ENCODE measurements at places on chromosomes 5 and 9.

DNA sequence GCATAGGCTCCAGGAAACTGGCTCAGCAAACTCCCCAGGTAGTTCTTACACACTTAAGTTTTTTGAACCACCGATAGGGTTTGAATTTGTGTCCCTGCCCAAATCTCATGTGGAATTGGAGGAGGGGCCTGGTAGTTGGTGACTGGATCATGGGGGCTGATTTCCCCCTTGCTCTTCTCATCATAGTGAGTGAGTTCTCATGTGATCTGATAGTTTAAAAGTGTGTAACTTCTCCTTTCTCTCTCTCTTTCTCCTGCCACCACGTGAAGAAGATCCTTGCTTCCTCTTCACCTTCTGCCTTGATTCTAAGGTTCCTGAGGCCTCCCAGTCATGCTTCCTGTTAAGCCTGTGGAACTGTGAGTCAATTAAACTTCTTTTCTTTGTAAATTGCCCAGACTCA lies 22.4 kb upstream of the HACD4 start:
- no peak for DNase-seq

DNA sequence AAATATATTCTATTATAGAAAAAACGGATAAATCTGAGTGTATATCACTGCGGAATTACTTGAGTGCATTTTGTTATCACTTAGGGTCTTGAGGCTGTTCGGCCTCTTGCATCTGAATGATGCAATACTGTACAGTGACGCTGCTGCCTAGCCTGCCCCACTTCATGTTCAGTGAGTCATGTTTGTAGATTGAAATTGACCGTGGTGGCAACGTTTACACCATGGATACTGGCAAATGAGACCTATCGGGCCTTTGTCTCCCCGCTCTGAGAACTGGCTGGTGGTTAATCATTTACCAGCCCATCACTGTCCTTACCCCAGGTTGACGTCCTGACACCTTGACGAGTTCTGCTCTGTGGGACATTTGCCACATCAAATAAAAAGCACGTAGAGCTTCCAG lies 510.1 kb upstream of the ADAMTS16 start:
- no peak for DNase-seq

DNA sequence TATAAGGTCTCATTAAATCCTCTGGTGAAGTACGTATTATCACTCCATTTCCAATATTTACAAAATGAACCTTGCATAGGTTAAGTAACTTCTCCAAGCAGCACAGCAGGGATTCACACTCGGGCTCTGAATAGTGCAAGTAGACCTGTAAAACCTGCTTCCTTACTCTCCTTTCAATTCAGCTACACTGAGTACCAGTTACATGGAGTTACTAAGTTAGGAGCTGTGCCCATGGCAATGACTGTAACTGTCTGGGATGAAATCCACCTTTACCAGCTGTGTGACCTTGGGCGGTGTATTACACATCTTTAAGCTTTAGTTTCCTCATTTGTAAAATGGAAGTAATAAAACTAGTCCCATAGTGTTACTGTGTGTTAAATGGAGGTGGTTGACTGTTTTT lies 15.9 kb upstream of the MOB3B start:
- DNase-seq = no peak

- DNase-seq = no peak
These were observed 84.2 kb downstream of the CAVIN4 start for GRCh38 chr9:100662122-100662521.

DNA sequence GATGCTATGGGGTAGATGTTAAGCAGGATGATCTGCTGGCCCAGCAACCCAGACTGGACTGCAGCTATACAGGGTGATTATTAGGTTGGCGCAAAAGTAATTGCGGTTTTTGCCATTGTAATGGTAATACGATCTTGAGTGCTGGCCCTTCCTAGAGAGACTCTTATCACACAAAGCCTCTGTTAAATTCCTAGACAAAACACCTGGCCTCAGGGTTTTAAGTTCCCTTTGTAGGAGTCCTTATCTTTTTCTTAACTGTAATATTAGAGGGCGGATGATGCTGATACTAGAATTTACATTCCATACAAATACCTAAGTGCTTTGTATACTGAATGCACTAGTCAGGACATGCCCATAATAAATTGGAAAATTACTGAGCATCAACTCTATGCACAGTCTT lies 222.2 kb downstream of the NDUFS4 start:
- no peak for DNase-seq

DNA sequence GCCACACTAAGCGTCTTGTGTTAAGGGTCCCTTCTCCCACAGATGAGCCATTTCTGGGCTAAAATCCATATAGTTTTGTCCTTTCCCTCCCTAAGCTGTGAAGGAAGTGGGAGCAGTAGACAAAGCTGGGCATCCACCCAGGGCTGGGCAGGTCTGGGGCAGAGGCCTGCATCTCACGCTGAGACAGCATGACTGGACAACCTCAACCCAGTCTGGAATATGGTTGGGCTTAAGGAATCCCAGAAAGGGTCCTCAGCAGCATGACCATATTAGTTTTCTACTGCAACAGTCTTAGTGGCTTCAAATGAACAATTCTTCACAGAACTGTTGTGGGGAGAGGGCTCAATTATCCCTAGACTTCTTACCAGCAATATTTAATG lies 173.8 kb downstream of the AUH start:
- no peak for DNase-seq

DNA sequence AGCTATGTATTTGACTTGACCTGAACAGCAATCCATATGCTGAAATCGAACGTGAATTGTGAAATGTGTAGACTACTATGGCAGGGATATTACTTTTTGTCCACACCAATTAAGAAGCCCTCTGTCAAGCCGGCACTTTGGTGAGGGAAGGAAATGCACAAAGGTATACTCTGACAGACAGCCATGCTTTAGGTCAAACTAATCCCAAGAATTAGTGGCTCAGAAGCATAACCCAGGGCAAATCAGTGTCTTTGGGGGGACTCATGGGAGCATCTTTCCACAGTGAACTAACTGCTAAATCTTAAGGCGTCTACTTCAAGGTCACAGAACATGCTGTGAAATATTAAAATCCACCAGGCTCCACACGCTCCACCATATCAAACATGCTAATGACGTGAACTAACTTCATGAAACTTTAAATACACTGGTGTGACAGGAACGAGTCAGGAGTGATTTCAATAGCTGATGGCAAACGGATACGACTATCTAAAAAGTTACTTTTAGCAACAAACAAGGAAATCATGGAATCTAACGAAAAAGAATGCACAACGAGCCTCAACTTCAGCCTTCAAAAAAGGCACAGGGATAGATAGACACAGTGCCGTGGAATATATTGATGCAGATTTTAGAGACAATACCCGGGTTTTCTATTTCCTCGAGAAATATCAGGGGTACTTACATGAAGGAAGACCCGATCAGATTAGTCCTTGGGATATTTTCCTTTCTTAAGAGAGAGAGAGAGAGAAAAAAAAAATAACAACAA lies 527 bp downstream of the MEF2C start:
- no peak for DNase-seq

DNA sequence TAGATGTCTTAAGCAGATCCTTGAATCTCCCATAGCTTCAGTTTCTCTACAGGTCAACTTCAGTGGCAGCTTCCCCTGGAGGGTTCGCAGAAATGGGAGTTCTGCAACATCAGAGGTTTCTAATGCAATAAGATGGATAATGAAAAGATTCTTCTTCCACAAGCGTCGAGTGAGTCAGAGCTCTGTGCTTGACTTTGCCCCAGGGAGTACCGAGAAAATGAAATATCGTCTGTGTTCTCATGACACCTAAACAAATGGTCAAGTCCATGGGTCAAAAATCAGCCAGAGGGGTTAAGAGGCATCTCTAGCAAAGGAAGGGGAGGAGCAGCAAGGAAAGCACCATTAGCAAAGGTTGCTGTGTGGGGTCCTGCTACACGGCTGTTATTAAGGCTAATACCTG lies 3.2 kb upstream of the ADRA1B start:
- DNase-seq = no peak

DNA sequence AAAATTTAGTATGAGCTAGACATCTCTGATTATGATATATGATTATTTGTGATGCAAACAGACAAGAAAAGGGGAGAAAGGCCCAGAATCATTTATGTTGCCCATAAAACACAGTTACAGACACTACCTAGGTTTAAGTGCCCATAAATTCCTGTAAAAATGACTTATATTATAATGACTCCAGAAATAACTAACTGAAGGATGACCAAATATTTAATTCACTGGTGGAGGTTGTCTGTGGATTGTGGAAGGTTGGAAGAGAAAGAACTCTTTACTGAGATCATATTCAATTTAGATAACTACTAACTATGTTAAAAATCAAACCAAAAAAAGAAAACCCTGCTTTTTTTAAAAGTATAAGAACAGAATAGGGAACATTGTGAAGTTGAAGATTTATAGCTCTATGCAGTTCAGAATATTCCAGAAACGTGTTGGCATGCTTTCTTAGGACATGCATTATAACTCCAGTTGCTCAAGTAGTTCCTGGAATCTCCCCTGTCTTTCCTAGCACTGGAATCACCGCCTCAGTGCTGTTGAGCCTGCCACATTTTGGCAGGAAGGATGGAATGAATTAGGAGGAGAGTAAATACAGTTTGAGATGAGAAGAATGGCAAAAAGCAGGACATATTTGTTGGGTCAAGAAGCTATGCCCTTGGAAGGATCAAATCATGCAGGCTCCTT lies 72.0 kb upstream of the PAPPA start:
- no peak for DNase-seq

GRCh38 chr5:150454492-150455229 lies 5.1 kb upstream of the RPS14 start:
- no peak for DNase-seq

DNA sequence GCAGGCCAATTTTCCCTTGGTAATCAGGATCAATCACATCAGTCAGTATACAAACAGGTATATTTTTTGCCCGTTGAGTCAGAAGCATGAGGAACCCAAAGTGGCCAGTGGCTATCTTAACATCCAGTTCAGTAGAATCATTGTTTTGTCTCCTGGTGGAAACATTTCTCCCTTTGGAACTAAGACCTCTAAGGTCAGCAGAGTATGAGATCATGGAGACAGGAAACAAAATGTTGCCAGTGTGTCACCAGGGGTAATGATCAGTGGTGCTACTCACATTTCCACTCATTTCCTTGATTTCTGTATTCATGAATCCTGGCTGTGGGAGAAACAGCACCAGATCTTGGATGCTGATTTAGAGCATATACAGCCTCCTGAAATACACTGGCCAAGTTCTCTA lies 553.0 kb downstream of the CSNK1G3 start:
- no peak for DNase-seq

DNA sequence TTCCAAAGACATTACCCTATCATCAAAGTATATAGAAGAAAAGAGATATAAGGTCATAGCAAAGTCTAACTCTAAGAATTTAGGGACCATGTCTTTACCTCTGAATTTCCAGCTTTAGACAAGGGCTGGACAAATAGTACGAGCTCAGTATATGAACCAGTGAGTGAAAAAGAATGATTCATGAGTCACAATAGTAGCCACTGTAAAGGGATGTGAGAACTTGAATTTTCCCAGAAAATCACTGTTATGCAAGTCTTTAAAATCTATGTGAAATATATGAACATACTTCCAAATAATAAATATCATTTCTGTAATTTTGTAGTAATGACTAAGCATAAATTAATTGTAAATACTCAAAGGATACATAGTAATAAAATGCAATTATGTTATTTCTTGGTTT lies 305.9 kb upstream of the PRR16 start:
- no peak for DNase-seq

DNA sequence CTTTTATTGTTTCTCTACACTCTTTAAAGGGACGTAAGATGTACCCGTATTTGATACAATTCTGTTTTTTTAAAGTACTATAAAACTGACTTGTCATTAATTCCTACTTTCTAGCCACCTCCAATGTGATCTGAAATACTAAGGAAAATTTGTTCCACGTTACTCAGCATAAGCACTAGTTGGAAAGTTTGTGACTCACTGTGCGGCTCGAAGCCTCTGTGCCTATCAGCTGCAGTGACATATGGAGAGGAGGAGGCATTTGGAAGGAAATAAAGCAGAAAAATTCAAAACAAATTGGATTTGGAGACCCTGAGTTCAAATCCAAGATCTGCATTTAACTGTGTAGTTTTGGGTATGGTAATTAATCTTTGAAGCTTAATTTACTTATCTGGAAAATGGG lies 339.3 kb downstream of the BRINP1 start:
- no peak for DNase-seq

- no peak for DNase-seq
These were observed 274.3 kb downstream of the ISL1 start for GRCh38 chr5:51657340-51658240.

- DNase-seq = no peak
These were observed 15.2 kb upstream of the ZCCHC9 start for GRCh38 chr5:81286059-81286617.

DNA sequence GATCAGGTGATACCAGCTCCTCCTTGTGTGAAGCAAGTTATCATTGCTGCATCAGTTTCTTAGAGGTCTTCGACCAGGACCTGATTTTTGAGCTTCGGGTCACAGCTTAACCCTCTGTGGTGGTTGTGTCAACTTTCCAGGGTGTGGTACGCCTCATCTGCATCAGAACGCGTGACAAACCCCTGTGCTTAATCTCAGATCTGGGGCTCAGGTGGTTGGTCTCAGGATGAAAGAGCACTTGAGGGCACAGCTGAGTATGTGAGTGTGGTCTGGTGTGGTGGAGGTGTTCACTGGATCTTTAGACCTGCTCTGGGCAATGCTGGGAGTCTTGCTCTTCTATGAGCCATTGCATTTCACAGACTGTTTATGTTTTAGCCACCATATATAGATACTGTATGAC lies 64.1 kb downstream of the OSTF1 start:
- DNase-seq = no peak
